MM.1S (cell line): ENCODE measurements at places on chromosomes 2 and 18.

GRCh38 chr18:59428018-59428417 is 69.0 kb upstream of the LMAN1 start:
- no peak for DNase-seq

GRCh38 chr2:3596901-3597417 is 2.0 kb downstream of the COLEC11 start:
- no peak for DNase-seq

DNA sequence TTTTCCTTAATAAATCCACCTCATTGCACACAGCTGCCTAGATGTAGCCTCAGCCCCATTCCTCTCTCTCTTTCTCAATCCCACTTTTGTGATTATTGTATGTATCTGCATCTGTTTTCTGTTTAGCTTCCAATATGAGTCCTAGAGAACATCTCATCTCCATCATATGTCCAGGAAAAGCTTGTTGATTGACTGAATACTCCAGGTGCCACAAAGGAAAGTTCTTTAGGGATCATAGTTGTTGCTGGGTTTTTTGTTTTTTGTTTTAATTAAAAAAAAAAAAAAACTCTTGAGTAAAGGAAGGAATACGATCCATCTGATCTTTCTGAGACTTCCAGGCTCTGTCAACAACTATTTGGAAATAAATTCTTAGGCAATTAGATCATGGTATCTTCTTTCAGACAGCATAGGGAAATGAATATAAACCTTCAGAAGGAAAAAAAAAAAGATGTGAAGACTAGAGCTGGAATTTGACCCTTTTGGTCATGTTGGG is 42.5 kb downstream of the KIAA2012 start:
- no peak for DNase-seq

DNA sequence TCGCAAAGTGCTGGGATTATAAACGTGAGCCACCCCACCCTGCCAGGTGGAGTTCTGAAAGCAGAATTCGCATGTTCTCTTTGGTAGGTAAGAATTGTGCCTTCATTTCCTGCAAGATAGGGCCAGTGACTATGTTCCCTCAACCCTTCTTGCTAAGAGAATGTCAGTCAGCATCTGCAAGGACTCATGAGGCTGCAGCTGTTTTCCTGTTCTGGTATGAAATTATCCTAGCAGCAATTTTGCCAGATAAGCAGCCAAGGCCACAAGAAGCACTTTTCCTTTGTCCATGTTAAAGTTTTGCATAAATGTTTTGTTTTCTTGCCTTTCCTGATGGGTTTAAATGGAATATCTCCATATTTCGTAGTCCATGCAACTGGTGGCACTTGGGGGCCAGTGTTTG is 6.8 kb upstream of the ARHGAP28 start:
- DNase-seq, result peak; percentile 48
